NCI-H1694 treated with DMSO at 0.1 percent for 48 hours (cell line): ENCODE measurements at places on chromosomes 16 and 17.

DNA sequence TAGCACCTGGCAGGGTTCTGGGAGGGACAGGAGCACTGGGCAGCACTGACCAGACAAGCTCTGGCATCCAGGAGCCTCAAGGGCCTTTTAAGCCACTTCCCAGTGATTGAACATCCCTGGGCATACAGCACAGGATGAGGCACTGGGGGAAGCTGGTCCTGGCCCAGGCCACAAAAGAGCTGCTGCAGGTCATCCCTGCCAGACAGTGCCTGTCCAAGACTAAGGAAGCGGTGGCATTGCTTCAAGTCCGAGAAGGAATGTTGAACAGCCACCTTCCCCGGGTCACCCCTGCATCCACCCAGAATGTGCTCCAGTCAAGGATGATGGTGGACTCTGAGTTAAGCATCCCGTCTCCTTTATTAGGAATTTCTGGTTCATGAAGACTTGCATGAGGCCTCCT lies 1.2 kb upstream of the OSBPL7 start:
- no peak for DNase-seq

DNA sequence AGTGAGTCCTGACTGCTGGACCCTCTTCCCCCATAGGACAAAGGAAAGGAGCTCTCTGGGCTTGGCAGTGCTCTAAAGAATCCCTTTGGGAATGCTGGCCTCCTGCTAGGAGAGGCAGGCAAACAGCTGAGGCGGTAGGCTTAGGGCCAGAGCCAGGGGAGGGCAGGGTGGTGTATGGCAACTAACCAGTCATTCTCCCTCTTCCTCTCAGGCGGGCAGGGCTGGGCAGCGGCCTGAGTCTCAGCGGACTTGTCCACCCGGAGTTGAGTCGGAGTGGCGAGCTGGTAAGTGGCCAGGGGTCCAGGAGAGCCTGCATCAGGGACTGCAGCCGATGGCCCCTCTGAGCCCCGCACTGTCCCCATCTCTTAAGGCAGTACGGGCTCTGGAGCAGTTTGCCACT lies 4.4 kb downstream of the ACADVL start:
- no peak for DNase-seq

GRCh38 chr16:85125570-85126393 lies 13.5 kb upstream of the CIBAR2 start:
- no peak for DNase-seq

GRCh38 chr16:16988963-16989362 lies 481.8 kb downstream of the XYLT1 start:
- no peak for DNase-seq

DNA sequence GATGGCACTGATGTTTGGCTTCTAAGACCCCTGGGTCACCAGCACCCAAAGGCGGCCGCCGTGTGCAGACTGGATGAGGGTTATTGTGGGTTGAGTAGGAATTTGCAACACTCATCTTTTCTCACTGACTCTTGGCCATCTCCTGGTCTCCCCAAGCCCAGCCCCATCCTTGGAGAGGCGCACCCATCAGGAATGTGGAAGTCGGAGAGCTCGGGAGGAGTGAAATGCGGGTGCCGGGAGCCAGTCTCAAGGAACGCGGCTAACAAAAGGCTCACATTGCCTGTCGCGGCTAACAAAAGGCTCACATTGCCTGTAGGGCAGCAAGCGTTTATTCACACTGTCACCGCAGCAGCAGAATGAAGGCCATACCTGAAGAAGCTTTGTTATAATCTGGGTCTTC lies 248.6 kb downstream of the FOXL1 start:
- DNase-seq: no peak

GRCh38 chr16:194516-194915 lies 14.3 kb downstream of the HBQ1 start:
- no peak for DNase-seq
